ENCODE measurements at places on chromosomes 1 and 21.

- DNase-seq = no peak
Observed at GRCh38 chr1:100866041-100866900, 28.4 kb downstream of the EXTL2 start.

DNA sequence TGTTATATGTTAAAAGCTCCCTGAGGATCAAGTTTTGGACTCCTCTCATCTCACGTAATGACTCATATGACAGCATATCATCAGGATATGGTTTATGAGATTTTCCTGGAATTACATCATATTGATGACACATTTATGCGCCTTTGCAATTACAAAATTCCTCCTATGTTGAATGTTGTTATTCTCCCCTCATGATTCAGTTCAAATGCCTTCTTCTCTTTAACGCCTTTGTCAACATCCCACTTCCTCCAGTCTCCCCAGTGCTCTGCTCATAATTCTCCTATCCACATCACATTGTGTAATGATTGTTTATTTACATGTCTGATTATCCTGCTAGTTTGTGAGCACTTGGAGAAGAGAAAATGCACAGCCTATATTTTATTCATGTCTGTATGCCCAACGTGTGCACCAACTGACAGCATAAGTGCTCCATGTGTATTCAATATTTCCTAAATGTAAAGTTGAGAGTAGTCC, 80.9 kb upstream of the BACH1 start:
- DNase-seq = no peak

DNA sequence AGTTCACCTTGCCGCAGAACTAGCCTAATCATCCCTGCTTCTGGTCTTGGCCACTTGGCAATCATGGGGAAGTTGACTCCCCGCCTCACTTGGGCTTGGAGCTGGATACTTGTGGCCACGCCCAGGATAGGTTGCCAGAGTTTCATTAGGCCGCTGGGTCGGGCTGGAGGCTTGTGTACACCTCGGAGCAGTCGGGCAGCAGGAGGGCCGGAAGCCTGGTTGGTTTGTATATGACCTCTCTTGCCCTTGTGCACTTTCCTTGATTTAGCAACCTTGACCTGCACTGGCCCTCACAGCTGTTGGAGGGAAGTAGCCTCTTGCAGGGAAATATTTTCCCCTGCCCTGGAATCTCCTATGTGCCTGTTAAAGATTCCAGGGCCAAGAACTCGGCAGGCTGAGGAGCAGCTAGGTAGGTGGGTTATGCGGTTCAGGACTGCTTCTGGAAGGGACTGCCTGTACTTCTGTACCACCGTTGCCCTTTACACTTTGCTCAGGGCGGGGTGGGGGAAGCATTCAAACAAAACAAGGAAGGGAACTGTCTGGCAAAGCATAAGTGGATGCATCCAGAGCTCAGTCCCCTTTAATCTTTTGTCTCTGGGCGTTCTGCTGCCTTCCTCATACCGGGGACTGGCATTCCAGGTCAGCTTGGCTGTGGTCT, 83.5 kb downstream of the UCK2 start:
- DNase-seq = no peak

DNA sequence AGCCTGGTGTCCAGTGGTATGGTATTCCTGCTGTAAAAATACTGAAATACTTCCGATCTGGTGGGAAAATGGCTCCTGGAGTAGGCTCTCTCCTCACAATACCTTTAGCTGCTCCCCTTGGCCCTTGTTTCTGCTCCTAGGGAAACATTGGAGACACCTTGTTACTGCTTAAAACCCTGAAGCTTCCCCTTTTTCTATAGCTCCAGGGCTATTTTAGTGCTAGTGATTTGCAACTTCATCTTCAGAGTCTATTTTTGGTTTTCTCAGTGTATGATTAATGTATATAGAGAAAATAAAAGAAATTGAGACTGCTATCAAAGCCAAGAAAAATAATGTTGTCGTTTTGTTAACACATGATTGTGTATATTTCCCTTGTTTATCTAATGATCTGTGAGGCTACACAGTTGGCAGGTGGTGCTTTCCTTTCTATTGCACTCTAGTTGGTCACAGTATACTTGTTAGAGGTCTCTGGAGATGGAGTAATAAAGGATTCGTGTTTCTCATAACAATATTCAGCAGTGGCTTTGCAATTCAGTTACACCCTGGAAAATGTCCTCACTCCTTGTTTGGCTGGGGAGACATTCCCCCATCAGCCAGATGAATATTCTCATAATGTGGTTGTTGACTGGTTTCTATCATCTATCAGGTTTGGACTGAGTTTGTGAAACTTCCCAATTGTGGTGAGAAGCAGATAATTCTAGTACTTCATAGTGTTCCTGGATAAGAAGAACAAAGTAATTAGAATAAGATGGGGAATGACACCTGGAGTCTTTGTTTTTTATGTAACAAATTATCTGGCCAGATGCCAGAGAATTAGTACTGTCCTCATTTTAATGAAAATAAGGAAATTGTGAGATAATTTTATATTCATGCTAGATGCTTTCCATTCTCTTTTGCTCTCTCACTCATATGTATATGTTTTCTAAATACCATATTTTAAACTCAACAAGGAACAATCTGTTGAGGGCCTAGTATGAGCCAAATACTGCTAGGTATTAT, 44.8 kb upstream of the CACYBP start:
- DNase-seq = peak; percentile 27

GRCh38 chr1:209642816-209643215, 9.4 kb downstream of the LAMB3 start:
- DNase-seq = no peak

DNA sequence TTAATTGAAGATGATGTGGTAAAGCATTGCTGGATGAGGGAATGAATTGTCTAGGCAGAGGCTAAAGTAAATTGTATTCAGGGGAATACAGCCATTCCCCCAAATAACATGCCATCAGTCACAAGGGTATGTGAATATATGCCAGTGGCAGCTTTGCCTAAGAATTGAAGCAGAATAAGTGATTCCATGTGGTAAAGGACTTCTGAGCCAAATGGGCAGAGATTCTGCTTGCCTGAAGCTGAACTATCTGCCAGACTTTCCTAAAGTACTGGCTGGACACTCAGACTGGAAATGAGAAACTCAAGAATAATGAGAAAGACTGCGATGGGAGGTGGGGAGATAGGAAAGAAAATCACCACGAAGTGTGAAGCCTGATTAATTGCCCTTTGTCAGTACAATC, 2.4 kb downstream of the LIX1L start:
- DNase-seq = peak; percentile 46

DNA sequence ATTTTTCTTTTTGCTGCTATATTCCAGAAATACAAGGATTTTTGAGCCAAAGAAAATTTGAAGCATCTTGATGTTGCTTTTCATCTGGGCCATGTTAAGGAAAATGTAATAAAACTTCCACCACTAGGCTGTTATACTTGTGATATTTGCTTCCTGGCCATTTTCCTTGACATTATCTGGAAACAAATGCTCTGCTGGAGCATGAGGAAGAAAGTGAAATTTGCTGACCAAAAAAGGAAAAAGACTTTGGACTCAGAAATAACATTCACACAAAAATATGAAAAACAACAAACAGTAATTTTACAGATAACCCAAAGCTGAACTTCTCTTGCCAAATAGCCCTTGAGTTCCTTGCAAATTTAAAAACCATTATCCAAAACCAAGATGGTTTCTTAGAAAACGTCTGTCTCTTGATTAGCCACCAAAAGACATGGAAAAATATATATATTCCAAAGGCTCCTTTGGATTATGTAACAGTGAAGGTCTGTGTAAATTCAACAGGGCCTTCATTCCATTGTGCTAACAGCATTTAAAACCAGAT, 344.5 kb downstream of the LMX1A start:
- no peak for DNase-seq
